Activated CD8-positive, alpha-beta T cell treated with anti-CD3 and anti-CD28 coated beads, Interleukin-2, amount 10 ng/mL, durations not matched to agents 7 days and 5 days (primary cell): ENCODE measurements at places on chromosomes 6 and 20.
A peak's percentile ranks its signal among the peaks of the same experiment; 100 is the strongest.

- DNase-seq: no peak
Measured at GRCh38 chr20:17449031-17449430, 82.1 kb downstream of the BFSP1 start.

DNA sequence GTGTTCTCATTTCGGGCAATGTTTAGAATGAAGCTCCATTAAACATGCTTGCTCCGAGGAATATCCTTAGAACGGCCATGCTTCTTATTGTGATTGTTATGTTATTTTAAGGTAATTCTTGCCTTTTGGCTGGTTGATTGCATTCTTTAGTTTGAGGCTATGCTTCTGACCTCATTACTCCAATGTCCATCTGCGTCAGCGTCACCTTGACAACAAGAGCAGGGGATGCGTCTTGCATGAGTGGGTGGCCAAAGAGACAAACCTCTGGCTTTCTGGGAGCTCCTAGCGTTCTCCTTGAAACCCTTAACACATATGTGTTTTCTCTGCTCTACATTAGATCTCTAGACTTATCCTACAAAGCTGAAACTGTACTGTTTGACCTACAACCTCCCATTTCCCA is 184.3 kb downstream of the THBS2 start:
- no peak for DNase-seq

DNA sequence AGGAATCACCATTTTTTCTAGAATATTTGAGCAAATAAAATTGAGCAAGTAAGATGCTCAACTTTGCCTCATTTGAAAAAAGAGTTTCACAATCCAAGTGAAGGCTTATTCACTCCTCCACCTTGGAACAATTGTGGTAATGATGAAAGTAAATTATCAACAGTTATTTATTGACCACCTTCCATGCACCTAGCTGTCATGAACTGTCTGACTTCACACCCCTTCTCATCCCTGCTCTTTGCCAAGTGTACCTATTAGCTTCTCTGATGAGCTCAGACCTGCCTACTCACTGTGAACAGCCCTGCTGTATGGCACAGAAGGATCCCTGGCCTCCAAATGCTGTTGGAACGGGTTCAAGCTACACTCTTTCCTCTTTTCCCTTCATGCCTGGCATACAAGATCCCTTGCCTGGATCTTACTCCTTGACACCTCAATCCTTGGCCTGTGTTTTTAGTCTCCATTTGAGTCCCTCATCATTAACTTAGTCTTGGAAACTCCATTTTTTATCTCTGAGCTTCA is 99.0 kb upstream of the PREP start:
- DNase-seq: no peak

GRCh38 chr20:62336329-62336728 is 30.8 kb downstream of the LAMA5 start:
- no peak for DNase-seq

GRCh38 chr6:109284675-109285074 is 97.6 kb downstream of the CD164 start:
- no peak for DNase-seq

DNA sequence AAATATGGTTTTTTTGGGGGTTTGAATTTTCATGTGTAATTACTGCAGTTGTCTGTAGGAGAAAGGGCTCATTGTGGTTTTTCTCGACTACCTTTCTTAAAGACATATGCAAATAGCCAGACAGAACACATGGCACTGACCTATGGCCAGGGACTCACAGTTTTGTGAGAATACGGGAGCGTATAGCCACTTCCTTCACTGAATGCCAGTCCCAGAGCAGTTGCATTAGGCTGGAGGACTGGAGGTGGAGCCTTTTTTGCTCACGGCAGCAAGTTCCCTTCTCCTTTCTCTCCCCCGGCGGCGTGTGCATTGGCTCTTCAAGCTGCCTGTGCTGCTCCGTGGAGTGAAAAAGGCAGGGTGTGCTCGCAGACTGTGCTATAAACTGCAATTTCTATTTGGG is 114.9 kb downstream of the AKAP7 start:
- DNase-seq: no peak

- no peak for DNase-seq
Measured at GRCh38 chr6:156804402-156804801, 27.2 kb downstream of the ARID1B start.

- DNase-seq: no peak
Measured at GRCh38 chr6:103167345-103168071, 1692.2 kb downstream of the HACE1 start.

DNA sequence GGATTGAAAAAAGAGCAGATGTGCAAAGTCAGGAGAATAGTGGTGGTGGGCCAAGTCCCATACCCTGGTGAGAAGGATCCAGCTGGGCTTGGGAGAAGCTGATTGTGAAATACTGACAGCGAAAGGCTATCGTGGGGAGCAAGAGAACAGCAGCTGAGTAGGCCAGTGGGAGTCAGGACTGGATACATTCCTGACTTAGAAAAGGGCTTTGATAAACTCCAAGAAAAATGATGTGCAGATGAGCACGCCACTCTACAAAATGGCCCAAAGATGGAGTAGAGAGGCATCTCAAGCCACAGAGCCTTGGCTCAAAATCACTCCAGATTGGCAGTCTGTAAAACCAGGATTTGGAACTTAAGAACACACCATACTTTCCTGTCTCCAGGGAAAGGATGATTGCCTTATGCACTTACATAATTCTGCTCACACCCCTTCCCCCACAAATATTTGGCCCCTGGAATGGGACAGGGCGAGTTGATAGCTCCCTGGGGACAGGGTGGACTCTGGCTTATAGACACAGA is 578.7 kb downstream of the MAFB start:
- no peak for DNase-seq

DNA sequence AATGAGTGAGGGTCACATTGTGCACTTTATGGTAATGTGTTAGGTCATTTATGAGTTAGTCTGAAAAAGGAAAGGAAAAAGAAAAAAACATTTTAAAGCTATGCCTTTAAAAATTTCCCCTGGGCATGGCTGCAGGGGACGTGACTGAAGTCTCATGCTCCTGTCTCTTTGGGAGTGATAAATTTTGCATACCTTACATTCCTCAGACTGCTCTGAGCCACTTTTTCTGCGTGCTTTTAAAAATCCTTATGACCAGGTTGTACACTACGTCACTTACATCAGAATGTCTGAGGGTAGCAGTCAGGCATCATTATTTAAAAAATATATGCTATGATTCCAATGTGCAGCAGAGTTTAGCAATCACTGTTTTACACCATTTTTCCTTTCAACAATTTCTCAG is 121.2 kb downstream of the RFPL4B start:
- DNase-seq: no peak

DNA sequence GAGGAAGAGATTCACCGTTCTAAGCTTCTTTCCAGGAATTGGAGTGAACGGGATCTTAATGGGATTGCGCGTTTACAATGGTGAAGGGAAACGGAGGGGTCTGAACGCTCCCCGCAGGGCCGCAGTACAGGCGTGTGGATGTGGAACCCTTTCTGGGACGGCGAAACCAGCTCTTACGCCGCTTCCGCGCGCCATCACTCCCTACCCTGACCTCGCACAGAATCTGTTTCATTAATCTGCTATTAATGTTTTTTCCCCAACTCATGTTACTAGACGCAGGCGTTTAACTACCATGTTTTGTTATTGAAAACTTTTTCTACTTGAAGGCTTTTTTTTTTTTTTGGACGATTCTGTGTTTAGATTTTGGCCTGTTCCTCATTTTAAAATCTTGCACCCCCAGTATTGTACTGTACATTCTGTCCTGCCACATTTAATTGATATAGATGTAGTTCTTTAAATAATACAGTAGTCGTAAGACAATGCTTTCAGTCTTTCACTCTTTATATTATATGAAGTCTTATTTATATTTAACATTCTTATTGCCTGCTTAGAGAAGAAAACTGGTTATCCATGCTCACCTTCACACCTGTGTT is 696 bp upstream of the SUPT3H start:
- DNase-seq: peak; percentile 46

GRCh38 chr6:32167154-32167760 is 2.9 kb downstream of the EGFL8 start:
- DNase-seq: no peak

- DNase-seq: no peak
Measured at GRCh38 chr20:45735988-45736387, 13.8 kb downstream of the SPINT4 start.

- no peak for DNase-seq
Measured at GRCh38 chr6:164579035-164579434, 730.4 kb downstream of the C6orf118 start.

DNA sequence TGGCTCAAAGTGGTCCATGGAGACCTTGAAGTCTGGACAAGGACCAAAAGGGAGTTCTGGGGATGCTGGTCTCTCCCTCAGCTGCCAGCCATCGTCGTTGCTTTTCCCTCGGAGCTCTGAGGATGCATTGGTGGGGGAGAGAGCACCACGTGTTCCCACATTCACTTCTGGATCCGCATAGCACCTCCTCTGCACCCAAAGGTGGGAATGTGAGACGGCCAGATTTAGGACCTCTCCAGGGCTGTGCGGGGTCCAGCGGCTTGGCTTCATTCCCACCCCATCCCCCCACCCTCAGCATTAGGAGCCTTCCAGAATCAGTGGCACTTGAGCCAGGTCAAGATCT is 1.1 kb downstream of the EPB41L1 start:
- DNase-seq: no peak

DNA sequence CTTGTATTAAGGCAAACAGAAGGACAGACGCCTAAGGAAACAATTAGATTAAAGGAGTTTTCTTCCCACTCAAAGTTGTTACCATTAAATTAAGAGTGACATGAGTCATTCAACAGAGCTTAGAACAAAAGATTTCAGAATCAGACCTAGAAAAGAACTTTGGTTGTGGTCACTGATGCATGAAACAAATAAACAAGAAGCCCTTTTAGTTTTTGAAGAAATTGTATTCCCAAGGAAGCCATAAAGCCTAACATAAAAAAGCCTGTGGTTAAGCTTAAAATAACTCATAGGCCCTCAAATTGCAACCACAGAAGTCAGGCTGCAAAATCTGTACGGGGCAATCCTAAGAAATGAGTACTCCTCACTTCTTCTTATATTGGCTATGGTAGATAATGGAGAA is 17.9 kb upstream of the TRIM26 start:
- no peak for DNase-seq
